Stimulated activated CD8-positive, alpha-beta memory T cell treated with anti-CD3 and anti-CD28 coated beads, Interleukin-15, amount 100 ng/mL, for 48 hours (primary cell): ENCODE measurements at places on chromosomes 2 and 18.

DNA sequence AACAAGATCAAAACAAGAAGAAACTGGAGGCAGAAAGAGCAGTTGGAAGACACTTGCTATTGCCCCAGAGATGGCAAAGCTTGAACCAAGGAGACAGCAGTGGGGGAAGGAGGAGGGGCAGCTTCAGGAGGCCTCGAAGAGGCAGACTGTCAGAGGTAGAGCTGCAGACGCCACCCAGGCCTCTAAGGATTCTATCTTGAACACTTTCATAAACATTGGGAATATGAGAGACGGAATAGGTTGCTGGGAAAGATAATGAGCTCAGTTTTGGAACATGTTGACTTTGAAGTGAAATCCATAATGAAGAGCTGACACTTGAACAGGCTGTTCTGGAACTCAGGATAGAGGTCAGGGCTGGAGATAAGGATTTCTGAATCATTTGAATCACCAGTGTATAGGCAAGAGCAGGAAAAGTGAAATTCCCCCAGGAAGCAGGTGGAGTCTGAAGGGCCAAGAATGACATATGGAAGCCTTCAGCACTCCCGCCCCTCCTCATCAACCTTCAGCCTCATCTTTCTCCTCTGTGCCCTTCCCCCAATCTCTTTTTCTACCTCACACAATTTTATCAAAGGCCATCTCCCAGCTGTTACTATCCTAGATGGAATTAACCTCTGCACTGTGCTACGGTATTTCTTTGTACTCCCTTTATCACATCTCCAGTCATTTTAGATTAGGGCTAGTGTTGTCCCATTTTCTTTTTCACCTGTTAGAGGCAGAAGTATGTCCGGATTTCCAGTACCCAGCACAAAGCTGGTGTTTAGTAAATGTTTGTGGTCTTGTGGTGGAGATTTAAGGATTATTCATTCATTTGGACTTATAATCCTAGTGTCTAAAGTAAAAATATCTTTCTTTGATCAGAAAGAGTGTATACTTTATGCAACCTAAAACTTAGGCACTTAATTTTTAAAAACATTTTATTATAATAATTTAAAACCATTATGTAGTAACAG lies 47.5 kb upstream of the RTN4 start:
- no peak for DNase-seq

GRCh38 chr2:152622219-152622618 lies 95.0 kb downstream of the PRPF40A start:
- no peak for DNase-seq

GRCh38 chr18:79106084-79106483 lies 36.9 kb downstream of the ATP9B start:
- no peak for DNase-seq

- no peak for DNase-seq
Measured at GRCh38 chr2:238925281-238925680, 77.4 kb downstream of the TWIST2 start.

GRCh38 chr18:36302676-36303075 lies 5.2 kb downstream of the FHOD3 start:
- no peak for DNase-seq
